Renal cortical epithelial cell (primary cell): ENCODE measurements at places on chromosomes 13 and 19. TPM values are rescaled to one million over a fixed set of nuclear protein-coding genes. Genes with fewer than 3 reads are reported as not detected.

The ZNF284 gene
- total RNA-seq, result 2.1 and 4.4 TPM in 2 replicates

The WDR87 gene
- not detected in 2 replicates for total RNA-seq

The RDH8 gene
- not detected in 2 replicates for total RNA-seq

The ANKRD10 gene
- 77.4 and 120 TPM in 2 replicates for total RNA-seq

GRCh38 chr19:43395561-43395960 is 19.1 kb upstream of the TEX101 start:
- DNase-seq, result no peak

DNA sequence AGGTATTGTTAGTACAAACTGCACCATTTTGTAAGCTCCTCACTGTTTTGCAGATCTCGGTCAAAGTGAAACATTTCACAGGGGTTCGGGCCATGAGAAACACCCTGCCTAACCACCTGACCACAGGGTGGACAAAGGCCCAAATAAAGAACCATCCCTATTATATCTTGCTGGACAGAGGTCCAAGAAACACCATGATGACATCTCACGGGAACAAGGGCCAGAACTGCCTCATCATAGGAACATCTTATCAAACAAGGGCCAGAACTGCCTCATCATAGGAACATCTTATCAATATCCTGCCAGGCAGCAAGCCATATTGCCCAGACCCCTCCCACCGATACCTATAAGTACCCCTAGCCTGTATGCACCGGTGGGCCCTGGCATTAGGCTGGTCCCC is 99.7 kb downstream of the PCDH9 start:
- no peak for DNase-seq

- no peak for DNase-seq
These were observed 3.0 kb upstream of the WDFY2 start for GRCh38 chr13:51581148-51581820.

GRCh38 chr19:34733266-34733745 is 737 bp upstream of the ZNF181 start:
- DNase-seq, result no peak

GRCh38 chr13:21478881-21479808 is 20.0 kb upstream of the ZDHHC20 start:
- DNase-seq, result peak; percentile 81
